Right ventricle myocardium inferior (tissue), 1 donor: ENCODE measurements at places on chromosomes 1 and 21. TPM values are rescaled to one million over a fixed set of nuclear protein-coding genes. Genes with fewer than 3 reads are reported as not detected.

DNA sequence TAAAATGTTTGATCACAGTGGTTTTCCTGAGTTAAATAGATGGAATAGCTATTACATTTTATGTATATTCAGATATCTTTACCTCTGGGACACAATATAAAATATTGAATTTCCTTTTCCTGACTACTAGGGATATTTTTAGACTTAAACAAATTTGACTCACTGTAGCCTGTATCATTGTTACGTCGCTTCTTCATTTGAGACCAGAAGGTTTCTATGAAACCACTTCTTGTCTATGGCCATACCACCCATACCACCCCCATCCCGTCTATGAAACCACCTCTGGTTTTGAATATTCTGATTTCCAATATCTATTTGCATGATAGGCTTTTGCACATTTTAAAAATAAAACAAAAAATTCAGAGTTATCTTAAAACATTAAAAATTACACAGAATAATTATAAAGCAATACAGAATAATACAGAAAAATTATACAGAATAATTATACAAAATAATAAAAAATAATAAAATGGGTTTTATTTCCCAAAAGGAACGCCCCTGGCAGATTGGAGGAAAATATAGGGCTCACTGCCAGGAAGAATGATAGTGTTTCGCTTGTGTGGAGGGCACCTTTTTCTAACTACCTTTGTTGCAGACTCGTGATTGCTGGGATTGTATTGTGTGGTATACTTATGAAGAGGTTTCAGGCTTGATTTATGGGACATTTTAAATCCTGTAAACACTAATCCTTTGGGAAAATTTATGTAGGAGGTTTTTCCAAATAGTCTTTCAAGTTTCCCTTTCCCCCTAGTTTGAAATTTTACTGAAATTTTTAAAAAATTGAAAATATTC is 4.7 kb downstream of the SPEN start:
- DNase-seq = no peak

- DNase-seq = no peak
Measured at GRCh38 chr1:53398091-53398490, 61.1 kb upstream of the DMRTB1 start.

DNA sequence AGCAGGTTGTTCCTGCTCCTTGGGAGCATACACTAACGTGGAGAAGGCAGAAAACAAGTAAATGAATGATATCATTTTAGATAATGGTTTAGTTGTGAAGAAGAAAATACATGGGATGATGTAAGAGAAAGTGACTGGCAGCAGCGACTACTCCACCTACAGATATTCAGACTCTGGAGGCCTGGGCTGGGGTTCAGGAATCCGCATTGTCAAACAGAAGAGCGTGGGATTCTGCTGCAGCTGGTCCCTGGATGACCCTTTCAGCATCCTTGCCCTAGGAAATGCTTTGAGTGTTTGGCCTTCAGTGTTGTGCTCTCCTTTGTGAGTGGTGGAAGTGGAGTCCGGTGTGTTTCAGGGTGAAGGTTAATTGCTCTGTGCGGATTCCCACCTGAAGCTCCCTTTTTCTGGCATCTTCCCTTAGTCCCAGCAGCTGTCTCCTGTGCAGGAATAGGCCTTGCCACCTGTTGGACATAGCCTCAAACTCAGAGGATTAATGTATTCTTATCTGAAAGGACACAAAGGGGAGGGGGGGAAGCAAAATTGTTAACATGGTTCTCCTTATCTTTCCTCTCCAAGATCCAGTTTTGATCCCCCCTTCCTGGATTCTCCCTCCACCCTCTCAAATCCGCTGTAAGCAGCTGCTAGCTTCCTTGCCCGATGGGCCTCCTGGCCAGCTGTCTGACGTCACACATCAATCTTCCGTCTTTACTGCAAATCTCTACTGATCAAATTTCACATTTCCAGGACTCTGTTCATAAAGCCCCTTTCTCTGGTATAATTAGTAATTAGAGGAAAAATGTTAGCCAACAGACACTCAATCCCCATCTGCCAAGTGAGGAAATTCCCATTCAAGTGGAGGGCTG is 68.3 kb upstream of the SPAG17 start:
- DNase-seq = no peak

DNA sequence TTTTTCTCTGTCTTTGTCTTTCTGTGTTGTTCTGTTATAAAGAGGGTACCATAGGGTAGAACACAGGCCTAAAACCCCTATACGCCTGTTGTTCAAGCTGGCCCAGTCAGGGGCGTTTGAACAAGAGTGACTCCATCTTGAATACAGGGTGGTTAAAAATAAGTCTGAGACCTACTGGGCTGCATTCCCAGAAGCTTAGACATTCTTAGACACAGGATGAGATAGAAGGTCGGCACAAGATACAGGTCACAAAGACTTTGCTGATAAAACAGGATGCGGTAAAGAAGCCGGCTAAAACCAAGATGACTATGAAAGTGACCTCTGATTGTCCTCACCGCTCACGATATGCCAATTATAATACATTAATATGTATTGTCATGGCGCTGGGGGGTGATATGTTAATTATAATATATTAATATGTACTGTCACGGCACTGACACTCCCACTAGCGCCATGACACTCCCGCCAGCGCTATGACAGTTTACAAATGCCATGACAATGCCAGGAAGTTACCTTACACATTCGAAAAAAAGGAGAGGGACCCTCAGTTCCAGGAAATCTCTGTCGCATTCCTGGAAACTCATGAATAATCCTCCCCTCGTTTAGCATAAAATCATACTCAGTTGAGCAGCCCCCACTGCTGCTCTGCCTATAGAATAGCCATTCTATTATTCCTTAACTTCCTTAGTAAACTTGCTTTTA is 58.5 kb upstream of the KLHDC7A start:
- no peak for DNase-seq

- no peak for DNase-seq
Measured at GRCh38 chr1:32411261-32411660, 17.0 kb upstream of the BSDC1 start.

- DNase-seq = no peak
Measured at GRCh38 chr1:157277281-157277680, 139.1 kb upstream of the ETV3 start.

GRCh38 chr1:41537251-41537650 is 52.8 kb upstream of the EDN2 start:
- no peak for DNase-seq

DNA sequence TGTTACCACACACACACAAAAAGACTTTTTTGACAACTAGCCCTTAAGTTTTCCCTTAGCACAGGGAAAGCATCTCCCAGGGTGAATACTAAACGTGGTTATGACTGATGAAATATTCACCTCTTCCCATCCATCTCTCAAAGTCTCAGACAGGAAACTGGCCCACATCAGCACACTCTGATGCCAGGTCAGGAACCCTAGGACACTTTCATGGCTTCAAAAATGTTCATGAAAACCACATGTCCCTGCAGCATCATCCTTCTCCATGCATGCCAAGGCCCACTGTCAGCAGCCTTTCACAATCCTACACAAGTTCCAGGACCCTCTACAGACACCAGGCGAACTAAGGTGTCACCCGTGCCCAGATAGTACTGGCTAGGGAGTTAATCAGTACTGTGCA is 68.7 kb downstream of the DNTTIP2 start:
- no peak for DNase-seq

- no peak for DNase-seq
Measured at GRCh38 chr1:65431111-65431705, 10.7 kb downstream of the LEPR start.

GRCh38 chr21:40575976-40576375 is 271.0 kb downstream of the DSCAM start:
- no peak for DNase-seq

GRCh38 chr1:218679988-218680748 is 335.0 kb downstream of the TGFB2 start:
- no peak for DNase-seq

GRCh38 chr1:56073206-56073605 is 506.2 kb downstream of the PLPP3 start:
- DNase-seq = no peak

GRCh38 chr1:172421974-172422604 is 1.6 kb downstream of the C1orf105 start:
- DNase-seq = no peak

DNA sequence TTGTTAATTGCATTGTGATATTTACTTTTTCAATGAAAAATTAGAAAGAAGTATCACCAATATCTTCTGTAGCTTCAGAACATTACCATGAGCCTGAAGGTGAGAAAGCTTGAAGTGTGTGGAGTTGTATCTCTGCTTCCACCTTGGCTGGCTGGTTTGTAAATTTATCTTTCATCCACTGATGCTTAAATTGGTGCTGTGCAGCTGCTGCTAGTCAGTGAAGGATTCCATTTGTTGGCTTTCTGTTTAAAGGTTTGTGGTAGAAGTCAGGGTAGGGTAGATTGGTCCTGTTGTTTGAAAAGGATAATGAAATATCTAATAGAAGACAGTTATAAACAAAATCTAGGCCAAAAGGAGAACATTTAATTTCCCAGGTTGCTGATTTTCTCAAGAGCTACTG is 105.7 kb downstream of the C1orf21 start:
- no peak for DNase-seq

GRCh38 chr1:229869240-229869639 is 197.8 kb upstream of the GALNT2 start:
- no peak for DNase-seq

GRCh38 chr1:15229707-15230131 is 17.3 kb upstream of the FHAD1 start:
- DNase-seq = no peak

- DNase-seq = no peak
Measured at GRCh38 chr1:31374511-31375196, 1.8 kb upstream of the FABP3 start.

DNA sequence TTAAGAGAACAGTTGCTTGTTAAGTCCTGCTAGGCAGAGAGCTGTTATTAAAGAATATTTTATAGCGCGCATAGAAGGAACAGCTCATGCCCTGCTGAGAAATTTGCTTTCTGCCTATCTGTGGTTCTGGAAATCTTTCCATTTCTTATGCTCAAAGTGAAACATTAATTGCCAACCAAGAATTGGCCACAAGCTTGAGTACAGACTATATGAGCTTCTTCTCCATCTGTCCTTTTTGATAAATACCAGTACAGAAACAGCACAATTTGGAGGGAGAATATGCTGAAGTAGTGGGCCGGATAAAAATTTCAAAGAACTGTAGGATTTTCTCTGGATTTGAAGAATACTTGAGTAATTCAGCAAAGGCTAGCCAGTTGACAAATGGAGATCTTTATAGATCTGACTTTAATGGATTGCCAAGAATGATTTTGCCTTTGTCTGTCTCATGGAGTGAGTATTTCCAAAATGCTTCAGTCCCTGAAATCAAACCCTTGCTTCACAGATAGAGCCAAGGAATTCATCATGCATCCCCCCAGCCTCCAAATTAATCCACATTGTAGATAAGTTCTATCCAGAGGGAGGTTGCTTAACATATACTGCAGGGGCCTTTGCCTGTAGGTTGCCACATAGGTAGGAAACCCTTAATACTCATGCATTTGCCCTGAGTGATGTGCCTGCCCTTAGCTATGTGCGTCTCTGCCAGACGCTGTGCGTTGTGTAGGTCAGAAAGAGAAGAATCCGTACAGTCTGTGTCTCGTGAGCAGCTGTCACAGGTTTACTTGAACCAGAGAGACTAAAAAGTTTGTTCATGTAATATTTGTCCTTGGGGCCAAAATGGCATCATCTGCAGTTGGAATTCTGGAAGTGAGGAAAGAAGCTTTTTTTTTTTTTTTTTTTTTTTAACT is 44.2 kb downstream of the SMYD2 start:
- no peak for DNase-seq

- peak; percentile 78 for DNase-seq
Measured at GRCh38 chr21:43361493-43362296, 65.2 kb downstream of the SIK1 start.

DNA sequence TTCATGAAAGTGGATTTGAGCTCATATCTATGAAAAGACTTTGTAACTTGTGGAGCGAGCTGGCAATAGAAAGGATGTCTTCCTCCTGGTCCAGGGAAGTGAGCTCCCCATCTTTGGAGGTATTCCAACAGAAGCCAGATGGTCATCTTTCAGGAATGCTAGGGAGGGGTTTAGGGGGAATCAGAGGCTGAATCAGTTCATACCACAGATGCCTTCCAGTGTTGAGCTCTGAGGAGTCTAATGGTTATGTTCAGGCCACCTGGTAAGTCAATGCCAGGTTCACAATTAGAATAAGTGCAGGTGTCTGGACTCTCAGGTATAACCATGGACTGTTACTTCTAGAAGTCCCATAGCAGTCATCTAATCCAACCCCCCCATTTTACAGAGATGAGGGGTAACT is 119.1 kb downstream of the ACTL8 start:
- DNase-seq = no peak

DNA sequence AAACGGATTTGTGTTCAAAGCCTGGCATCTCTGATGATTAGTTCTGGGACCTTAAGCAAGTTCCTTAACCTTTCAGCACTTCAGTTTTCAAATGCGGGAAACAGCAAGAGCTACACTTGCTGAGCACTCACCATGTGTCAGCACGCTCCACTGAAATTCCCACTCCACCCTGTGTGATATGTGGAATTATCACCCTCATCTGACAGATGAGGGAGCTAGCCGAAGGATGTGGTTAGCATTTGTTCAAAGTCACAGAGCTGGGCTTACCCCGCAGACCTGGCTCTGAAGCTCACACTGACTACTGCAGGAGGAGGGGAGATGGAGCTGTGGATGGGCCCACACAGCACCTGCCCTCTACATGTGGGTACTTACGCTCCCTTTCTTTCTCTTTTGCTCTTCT is 29.1 kb downstream of the IL12RB2 start:
- DNase-seq = no peak

DNA sequence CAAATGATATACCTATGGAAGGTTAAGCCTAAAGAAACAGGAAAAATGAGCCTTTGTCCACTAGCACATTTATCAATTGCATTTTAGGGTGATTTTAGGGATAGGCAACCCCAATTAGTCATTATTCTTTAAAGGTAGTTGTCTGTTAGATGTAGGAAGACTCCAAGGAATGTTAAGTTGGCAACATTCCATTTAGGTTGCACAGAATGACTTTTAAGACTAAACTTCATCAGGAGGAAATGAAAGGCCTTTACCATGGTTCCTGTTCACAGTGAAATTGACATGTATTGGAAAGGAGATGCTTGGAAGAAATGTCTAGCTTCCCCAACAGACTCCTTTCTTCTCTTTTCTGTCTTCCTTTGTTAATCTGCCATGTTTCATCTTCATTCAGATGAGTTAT is 1.6 kb upstream of the APOBEC4 start:
- DNase-seq = no peak

DNA sequence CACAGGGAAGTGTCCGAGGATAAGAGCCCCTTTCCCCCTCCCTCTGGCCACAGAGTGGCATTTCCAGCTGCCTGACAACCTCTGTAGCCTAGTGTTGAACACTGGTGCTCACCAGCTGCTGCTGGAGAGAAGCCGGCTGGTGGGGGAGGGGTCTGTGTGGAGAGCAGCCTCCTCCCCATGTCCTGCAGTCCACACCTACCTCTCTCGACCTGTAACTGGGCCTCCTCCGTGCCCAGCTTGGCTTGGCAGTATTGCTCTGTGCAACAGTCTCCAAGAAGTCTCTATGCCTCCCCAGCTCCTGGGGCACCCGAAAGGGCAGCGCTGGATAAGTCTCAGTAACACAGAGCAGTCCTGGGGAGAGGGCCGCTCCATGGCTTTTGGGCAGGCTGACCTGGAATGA is 17.0 kb downstream of the PAPPA2 start:
- no peak for DNase-seq

KIF21B gene
- 0.43 TPM for total RNA-seq

GJA8 gene
- total RNA-seq = not detected

SLC35A3 gene
- total RNA-seq = 9.5 TPM

GJA9 gene
- not detected for total RNA-seq

LRRIQ3 gene
- 0.49 TPM for total RNA-seq

SLC22A15 gene
- total RNA-seq = 10.3 TPM

LAMC1 gene
- 100 TPM for total RNA-seq

ZCCHC17 gene
- total RNA-seq = 10.4 TPM

C1orf122 gene
- 52.6 TPM for total RNA-seq

ARHGEF10L gene
- 59.9 TPM for total RNA-seq

KRTAP26-1 gene
- not detected for total RNA-seq

DIRAS3 gene
- total RNA-seq = 23.7 TPM

RNU1-2 gene
- 4,572 TPM for total RNA-seq
